ENCODE measurements at places on chromosomes 6 and 20.

- no peak for DNase-seq
Observed at GRCh38 chr6:33654831-33655554, 33.9 kb downstream of the ITPR3 start.

GRCh38 chr20:3785240-3786125, 1.1 kb downstream of the CENPB start:
- DNase-seq: no peak

GRCh38 chr20:64279826-64280459, 24.4 kb downstream of the PCMTD2 start:
- no peak for DNase-seq

DNA sequence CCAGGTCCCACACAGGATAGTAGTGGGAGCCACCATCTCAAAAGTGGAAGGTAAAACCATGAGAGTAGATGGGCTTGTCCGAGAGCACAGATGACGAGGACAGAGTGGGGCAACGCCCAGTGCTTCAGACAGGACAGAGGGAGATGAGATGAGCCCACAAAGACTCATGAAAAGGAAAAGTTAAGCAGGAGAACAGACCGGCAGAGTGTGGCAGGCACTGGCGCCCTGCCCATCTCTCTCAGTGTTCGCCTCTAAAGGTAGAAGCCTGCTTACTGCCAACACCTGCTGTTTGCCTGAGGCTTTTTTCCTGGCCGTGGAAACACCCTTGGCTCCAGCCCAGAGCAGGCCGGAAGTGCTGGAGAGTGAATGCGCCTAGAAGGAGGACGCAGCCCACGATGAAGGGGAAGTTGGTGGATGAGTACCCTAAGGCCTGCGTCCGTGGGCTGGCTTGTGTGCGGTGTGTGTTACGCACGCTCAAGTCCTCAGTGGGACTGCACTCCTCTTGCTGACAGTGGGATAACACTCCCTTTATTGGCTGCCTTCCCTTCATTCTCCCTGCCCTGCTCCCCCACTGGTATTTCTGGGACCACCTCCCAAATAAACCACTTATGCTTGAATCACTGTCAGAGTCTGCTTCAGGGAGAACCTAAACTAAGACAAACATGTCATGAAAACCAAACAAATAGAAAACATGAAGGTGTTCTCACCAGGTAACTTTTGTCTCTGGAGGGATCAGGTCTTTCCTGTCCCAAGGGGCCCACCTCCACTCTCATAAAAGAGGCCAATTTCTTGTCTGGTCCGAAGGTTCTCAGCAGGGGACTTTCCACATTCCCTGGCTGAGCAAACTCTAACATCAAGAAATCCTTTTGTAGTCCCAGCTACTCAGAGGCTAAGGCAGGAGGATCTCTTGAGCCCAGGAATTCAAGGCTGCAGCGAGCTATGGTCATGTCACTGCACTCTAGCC, 9.1 kb upstream of the FOXP4 start:
- DNase-seq: no peak

GRCh38 chr6:45566882-45567281, 189.1 kb upstream of the SUPT3H start:
- DNase-seq: no peak

DNA sequence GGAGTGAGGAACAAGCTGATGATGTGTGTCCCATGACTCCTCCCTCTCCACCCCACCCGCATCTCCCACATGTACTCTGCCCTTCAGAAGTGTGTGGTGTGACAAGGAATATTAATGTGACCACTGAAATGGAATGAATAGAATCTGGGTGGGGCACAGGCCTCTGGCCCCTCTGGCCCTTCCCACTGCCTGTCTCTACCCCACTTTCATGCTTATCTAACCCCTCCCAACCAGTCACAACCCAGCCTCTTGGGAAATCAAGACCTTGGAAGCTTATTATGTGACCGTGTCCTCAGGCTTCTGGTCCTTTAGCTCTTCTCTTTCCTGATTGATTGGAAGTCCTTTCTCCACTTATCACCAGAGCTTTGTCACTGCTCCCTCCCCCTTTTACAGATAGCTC, 312.2 kb upstream of the SOX4 start:
- no peak for DNase-seq

DNA sequence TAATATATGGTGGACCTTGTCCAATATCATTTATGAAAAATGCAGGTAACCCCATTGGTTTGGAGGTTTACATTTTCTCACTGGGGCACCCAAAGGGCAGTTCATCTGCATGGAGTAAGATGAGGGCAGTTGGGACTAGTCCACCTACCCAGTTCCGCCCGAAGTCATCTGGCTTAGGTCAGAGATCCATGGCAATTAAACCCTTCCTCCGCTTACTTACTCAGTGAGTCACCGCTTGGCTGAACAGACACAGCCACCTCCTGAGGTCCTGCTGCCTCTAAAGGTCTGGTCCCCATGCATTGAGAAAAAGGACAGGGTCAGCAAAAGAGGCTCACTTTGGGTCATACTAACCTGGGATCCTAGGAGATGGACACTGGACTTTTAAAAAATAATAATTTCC, 102.9 kb upstream of the PRL start:
- no peak for DNase-seq

DNA sequence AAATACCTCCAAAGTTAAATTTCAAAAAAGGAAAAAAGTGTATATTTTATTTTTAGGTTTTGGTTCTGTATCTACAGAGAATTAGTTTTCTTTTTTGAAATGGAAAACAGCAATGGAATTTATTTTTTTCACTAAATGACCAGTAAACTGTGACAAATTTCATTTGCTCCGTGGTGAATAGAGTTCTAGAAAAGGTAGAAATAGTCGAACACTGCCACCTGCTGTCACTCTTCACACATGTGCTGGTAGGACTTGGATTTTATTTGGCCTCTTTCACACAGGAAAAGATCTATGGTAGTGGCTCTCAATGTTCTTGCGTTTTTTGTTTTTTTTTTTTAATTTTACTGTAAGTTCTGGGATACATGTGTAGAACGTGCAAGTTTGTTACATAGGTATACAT, 312.5 kb downstream of the EYA4 start:
- DNase-seq: no peak

DNA sequence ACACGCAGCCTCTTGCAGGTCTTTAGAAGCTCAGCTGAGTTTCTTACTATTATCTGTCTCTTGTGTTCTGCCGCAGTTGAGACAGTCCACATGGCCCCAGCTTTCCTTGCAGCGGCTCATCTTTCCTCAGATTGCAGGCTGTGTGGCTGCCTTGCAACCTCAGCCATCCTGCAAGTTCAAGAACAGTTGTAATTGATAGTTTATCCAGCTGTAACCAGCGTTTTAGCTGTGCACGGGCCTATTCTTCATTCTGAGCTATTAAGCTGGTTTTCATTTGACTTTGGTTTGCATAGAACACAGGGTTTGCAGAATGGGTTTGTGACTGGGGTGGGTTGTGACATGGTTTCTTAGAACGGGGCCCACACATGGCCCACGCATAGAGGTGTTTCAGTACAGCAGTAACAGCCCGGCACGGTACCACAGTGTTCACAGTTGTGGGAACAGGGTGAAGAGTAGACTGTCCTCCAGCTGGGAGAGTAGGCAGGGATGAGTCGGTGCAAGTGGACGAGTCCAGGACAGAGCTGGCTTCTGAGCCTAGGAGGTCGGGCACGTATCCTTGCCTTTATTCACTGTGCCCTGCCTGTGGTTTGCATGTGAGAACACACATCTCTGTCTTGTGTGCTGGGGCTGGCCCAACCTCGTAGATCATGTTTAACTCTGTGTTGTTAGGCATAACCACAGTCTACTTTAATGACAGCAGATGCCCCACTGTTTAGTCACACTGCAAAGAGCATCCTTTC, 89.2 kb downstream of the RPP40 start:
- DNase-seq: no peak

DNA sequence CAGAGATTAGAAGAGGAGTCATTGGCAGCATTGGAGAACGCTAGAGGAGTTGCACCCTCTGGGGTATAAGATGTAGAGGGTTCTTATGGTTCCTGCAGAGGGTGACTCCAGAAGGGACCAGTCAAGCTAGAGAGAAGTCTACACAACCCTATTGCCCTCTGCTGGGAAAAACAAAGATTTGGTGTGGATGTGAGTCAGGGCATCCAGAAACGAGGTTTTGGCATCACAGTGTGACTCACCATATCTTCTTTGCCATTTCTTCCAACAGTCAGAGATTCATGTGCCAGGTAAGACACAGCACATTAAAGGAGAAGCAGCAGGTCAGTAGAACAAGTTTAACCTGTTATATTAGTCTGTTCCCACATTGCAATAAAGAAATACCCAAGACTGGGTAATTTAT, 598.8 kb downstream of the MAFB start:
- DNase-seq: no peak

GRCh38 chr6:17492350-17492749, 99.0 kb downstream of the CAP2 start:
- no peak for DNase-seq

DNA sequence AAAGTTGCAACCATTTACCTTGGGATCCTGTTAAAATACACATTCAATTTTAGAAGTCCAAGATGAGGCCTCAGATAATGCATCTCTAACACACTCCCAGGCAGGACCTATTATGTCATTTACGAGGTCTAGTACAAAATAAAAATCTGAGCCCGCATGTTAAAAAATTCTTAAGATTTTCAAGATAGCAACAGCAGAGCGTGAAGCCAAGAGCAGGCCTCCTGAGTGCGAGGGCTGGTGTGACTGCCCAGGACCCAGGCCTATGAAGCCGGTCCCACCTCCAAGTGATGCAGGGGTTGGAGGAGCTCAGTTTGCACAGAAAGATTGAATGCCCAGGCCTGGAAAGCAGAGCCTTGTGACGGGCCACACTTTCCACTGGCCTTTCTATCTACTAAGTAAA, 211.1 kb upstream of the KCNQ5 start:
- DNase-seq: no peak

- DNase-seq: no peak
Observed at GRCh38 chr6:61909486-61909885, 376.5 kb downstream of the KHDRBS2 start.

DNA sequence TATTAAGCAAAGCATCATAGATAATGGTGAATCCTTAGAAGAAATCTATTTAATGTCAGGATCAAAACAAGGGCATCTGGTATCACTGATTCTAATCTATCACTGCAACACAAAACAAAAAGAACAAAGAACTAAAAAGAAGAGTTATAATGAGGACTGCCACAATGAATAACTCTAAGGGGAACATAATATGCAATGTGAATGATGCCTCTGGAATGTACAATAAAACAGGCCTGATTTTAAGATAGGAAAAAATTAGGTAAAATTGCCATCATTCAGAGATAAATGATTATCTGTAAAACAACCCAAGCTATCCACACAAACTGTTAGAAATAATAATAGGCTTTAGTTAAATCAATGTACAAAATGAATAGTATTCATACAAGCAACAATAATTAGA, 936.7 kb upstream of the CITED2 start:
- DNase-seq: no peak

- DNase-seq: no peak
Observed at GRCh38 chr20:35603695-35604448, 11.8 kb upstream of the SPAG4 start.

DNA sequence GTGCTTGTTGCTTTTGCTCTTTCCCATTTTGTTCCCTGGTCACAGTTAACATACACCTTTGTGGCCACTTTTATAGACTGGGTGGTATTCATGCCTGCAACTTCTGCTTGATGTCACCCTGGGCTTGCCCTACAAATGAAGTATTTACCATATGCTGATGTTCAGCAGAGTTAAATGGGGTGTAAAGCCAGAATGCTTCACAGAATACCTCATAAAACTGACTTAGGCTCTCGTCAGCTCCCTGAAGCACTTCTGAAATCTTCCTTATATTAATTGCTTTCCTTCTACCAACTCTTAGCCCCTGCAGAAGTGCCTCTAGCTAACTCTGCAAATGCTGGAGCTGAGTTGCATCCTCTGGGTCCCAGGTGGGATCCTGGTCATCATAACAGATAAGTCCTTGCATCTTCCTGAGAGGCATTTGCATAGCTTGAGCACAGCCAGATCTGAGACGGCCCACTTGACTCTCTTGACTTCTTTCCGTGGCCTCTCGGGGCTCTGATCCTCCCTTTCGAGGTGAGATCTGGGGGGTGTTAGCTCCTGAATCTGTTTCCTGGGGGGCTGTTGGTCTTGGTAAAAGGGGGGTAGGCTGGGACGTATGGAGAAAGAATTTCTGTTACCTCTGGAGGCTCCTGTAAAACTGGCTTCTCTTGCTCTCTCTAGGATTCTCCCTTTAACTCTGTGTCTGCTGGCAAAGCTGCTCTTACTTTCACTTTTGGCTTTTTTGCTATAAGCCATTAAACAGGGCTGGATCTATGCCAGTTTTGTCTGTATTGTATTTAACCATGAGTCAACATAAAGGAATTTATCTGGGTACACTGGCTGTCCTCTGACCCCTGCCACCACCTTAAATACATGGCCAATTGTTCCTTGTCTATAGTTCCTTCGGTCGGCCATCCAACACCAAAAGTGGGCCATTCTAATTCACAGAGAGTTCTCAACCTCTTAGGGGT, 223.0 kb upstream of the SYNCRIP start:
- no peak for DNase-seq

GRCh38 chr20:56955680-56956079, 310.8 kb downstream of the BMP7 start:
- DNase-seq: no peak

DNA sequence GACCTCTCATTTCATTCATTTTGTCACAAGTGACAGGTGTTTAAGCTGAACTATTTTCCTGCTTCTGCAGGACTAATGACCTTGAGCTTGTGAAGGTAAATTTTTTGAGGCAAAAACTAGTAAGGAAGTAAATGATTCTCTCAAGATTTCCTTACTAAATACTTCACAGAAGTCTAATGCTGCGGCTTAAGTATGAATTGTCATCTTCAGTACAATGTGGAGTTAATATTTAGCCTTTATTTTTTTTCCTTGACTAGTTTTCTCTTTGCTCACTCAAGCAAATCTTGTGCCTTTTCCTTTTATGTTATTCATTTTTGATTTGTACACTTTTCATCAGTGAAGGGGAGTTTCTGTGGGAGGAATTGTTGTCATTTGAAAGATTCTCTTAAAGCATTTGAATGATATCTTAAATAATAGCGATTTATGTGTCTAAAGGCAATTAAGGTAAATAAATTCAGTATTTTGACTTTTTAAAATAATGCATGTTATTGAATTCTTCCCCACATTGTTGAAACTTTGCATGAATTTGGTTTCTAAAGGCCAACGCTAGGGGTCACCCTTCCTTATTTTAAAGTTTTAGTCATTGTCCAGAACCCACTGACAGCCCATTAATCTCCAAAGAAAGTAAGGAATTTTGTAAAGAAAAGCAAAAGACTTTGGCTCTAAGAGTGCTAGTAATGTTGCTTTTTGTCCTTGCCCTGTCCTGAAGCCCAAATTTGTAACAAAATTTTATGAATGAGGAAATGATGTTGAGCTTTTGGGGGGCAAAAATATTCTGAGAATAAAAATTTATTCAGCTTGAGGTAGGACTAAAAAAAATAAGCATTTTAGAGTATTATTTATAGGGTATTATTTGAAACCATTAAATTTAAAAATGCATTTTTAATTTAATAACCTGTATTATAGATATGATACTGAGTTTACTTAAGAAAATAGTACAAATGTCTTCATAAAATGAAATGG, 157.4 kb upstream of the LAMA2 start:
- no peak for DNase-seq

DNA sequence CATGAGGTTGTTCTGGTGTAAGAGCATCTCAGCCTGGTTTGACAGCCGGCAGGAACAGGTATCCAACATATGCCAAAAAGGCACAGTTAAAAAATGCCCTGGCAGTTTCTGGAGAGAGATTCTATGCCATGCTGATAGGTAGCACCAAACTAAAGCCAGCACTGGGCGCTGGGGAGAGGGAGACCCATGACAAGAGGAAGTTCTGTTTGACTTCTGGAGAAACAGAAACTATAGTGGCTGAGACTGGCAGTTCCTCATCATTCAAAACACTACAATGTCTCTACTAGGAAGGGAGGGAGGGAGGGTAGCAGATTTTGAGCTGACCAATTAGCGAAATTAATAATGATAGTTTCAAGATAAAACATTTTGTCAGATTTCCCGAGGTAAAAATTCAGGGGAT, 174.1 kb downstream of the ADAT2 start:
- DNase-seq: no peak
